ENCODE measurements at places on chromosomes 5 and 9.

GRCh38 chr9:125189011-125189360 lies 617 bp downstream of the PPP6C start:
- peak; percentile 2 for DNase-seq

- DNase-seq, result no peak
Observed at GRCh38 chr9:92186631-92187030, 71.4 kb upstream of the SPTLC1 start.

DNA sequence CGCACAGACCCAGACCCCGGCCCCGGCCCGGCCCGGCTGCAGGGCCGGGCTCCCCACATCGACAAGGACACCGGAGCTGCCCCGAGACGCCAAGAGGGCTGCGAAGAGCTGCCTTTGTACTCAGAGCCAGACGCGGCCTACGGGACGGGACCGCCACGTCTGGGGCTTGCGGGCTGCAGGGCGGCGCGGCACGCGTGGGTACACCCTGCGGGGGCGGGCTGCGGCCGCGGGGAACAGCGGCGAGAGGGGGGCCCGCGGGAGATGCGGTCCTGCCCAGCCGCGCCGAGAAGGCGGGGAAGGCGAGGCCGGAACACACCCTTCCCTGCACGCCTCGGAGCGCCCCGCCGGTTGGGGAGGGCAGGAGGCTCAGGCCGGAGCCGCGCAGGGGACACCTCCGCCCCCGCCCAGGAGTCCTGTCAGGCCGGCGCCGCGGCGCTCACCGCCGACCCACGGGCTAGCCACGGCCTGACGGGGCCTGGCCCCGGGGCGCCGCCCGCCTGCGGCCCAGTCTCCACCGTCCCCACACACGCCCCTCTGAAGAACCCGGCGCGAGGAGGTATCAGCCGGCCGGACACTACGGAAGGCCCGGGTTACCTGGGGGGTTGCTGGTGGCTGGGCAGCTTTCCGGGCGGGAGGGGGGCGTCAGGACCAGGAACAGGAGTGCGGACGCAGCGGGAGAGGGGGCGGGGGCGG lies 478 bp downstream of the RAB14 start:
- DNase-seq, result no peak

DNA sequence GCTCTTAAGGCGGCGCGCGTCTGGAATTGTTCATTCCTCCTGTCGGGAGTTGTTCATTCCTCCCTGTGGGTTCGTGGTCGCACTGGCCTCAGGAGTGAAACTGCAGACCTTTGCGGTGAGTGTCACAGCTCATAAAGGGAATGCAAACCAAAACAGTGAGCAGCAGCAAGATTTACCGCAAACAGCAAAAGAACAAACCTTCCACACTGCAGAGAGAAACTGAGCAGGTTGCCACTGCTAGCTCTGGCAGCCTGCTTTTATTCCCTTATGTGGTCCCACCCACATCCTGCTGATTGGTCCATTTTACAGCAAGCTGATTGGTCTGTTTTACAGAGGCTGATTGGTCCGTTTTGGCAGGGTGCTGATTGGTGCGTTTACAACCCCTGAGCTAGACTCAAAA lies 1365.3 kb upstream of the WWC1 start:
- no peak for DNase-seq

DNA sequence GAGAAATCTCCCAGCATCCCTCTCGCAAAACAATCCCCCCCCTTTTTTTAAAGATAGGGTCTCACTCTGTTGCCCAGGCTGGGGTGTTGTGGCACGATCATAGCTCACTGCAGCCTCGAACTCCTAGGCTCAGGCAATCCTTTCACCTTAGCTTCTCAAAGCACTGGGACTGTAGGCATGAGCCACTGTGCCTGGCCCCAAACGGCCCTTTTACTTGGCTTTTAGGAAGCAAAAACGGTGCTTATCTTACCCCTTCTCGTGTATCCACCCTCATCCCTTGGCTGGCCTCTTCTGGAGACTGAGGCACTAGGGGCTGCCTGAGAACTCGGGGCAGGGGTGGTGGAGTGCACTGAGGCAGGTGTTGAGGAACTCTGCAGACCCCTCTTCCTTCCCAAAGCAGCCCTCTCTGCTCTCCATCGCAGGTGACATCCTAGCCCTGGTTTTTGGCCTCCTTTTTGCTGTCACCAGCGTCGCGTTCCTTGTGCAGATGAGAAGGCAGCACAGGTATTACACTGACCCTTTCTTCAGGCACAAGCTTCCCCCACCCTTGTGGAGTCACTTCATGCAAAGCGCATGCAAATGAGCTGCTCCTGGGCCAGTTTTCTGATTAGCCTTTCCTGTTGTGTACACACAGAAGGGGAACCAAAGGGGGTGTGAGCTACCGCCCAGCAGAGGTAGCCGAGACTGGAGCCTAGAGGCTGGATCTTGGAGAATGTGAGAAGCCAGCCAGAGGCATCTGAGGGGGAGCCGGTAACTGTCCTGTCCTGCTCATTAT lies 6.8 kb downstream of the CA9 start:
- peak; percentile 68 for DNase-seq

DNA sequence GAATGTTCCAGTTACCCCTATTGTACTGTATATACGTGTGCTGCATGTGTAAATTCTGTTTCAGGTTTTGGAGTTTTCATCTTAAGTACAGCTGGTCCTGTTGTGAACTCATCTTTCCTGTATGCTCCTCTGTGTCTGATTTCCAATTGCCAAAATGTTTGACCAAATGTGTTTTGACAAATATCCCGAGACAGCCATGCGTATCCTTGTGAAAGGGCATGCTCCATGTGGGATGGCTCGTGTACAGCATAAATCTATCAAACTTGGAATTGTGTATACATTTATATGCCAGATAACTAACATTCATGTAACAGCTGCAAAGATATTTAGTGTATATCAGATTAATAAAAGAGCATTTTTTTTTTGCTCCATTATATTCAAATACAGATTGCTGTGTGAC lies 69.5 kb upstream of the IQGAP2 start:
- no peak for DNase-seq

- DNase-seq, result no peak
Observed at GRCh38 chr5:136056336-136056735, 27.5 kb downstream of the TGFBI start.

All from fibroblast of skin of right biceps (primary cell).